ENCODE measurements at places on chromosomes 16 and 17. TPM values are rescaled to one million over a fixed set of nuclear protein-coding genes. Genes with fewer than 3 reads are reported as not detected.

DNA sequence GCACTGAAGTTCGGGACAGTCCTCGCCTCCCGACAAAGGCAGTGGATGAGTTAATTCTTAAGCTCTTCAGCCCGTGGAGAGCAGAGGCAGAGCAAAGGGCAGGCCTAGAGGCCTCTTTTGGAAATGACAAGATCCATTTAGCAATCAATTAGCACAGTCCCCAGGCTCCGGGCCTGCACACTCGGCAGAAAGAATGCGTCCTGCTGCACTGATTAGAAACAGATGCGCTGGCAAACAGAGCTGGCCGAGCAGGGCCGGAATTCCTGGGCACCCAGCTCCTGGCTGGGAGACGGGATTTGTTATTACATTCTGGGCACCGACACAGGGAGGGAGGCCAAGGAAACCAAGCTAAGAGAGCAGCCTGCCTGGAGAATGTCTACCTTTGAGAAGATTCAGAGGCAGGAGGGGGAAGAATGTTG lies 162.9 kb downstream of the COPRS start:
- no peaks in the 10 kb centered on the region for H3K4me1 ChIP-seq
- no peaks in the 10 kb centered on the region for H3K36me3 ChIP-seq
- H3K27ac ChIP-seq, result no peak overlapping the region
- H3K27me3 ChIP-seq, result peaks cover 5% of the 10 kb centered on the region

DNA sequence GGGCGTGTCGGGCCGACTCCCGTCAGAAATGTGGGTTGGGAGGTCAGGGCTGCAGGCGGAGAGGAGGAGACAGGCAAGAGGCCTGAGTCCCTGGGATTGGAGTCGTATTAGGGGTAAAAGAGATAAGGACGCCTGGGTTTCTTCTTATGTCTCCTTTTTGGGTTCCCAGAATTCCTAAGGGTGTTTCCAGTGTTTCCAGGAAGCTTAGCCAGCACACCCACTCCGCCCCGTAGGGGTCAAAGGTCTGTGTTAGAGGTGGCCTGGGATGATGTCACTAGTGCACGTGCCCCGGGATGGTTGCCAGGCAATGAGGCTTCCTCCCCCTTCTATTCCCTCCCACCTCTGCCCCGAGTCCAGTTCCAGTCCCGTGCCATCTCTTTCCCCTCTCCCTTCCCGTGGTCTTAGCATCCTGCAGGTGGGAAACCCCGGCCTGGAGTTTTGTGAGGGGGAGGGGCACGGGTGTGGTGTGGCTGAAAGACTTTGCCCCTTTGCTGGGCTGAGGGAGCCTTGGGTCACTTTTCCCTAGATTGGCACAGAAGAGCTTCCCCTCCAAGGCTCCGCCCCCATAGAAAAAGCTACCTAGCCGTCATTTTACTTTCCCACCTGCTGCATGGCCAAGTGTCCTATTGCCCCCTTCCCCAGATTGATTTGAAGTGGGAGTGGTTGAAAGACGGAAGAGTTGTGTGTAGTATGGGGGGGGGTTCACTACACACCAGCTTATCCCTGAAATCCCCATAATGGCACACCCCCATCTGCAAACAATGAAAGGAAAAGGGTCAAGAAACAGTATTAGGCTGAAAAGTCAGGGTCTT lies 2.8 kb downstream of the KDM6B start:
- H3K4me3 ChIP-seq, result peak overlapping the region; percentile 83
- H3K36me3 ChIP-seq, result no peaks in the 10 kb centered on the region
- peak; percentile 54 for DNase-seq
- H3K27me3 ChIP-seq, result peaks cover 1% of the 10 kb centered on the region

- peaks cover 36% of the 10 kb centered on the region for H3K36me3 ChIP-seq
- peak; percentile 69 for DNase-seq
- H3K4me1 ChIP-seq, result no peaks in the 10 kb centered on the region
- no peak overlapping the region for H3K27ac ChIP-seq
- H3K4me3 ChIP-seq, result no peak overlapping the region
- H3K27me3 ChIP-seq, result no peaks in the 10 kb centered on the region
These were observed 818 bp upstream of the NRN1L start for GRCh38 chr16:67883872-67884261.

DNA sequence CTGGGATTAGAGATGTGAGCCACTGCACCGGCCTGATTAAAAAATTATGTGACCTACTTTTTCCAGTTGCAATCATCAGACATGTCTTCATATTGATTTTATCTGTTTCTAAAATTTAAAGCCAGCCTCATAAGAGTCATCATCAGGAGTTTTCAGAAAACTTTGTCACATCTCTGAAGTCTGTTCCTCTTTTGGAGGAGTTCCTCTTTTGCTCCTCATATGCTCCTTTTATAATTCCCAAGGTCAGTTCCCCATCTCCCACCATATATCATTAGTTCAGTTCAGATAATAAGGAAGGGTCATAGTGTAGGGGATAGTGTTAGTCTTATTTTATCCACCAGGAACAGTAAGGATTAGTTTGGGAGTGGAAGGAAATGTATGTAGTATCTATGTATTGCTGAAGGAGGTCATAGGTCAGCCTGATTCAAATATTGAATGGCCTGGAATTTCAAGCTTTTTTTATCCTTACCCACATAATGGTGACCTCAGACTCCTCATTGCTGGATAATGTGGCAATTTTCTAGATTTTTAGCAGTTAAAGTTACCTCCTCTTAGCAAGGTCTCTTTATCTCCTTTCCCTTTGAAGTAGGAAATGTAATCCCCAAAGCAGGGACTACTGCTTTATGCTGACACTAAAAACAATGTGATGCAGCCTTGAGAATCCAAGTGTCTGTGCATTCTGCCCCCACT lies 13.8 kb upstream of the DUSP14 start:
- H3K4me3 ChIP-seq, result no peak overlapping the region
- peaks cover 46% of the 10 kb centered on the region for H3K36me3 ChIP-seq
- no peaks in the 10 kb centered on the region for H3K27me3 ChIP-seq
- H3K4me1 ChIP-seq, result no peaks in the 10 kb centered on the region
- no peak overlapping the region for H3K27ac ChIP-seq

DNA sequence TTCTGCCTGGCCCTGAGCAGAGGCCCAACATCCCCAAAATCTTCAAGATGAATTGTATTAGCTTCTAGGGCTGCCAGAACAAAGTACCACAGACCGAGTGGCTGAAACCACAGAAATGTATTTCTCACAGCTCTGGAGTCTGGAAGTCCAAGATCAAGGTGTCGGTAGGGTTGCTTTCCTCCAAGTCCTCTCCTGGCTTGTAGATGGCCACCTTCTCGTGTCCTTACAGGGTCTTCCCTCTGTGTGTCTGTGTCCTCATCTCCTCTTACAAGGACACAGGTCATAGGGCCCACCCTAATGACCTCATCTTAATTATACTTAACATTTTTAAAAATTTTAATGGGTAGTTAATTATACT lies 215.7 kb downstream of the NTN1 start:
- H3K4me1 ChIP-seq, result peaks cover 17% of the 10 kb centered on the region
- H3K36me3 ChIP-seq, result no peaks in the 10 kb centered on the region
- no peaks in the 10 kb centered on the region for H3K27me3 ChIP-seq

ABCC12 gene
- total RNA-seq, result not detected

ALOX15B gene
- not detected for total RNA-seq

DNA sequence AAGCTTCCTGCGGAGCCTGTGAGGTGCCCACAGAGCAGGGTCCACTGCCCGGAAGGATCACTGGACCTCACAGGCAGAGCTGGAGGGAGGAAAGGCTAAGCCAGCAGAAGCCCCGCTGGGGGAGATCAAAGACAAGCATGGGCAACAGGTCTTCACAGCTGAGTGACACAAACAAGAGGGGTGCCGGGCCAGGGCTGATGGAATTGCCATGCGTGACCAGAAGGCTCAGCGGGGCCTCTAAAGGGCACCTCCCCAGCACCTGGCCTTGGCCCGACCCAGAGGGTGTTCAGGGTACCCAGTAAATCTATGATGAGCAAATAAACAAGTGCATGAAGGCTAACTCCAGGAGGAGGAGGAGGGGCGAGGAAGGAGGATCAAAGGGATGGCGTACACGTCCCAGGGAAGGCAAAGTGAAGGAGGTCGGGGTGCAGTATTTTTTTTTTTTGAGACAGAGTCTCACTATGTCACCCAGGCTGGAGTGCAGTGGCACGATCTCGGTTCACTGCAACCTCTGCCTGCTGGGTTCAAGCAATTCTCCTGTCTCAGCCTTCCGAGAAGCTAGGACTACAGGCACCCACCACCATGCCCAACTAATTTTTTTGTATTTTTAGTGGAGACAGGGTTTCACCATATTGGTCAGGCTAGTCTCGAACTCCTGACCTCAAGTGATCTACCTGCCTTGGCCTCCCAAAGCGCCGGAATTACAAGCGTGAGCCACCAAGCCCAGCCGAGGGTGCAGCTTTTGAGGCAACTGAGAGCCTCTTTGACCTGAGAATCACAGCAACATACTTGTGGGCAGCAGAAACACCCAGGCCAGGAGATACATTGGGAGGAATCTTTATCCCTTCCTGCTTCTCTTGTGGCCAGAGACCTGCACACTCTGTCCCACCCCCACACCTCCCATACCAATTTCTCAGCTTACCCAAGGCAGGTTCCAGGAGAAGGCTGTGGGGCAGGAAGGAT lies 16.1 kb upstream of the EXOC7 start:
- H3K4me1 ChIP-seq, result peaks cover 15% of the 10 kb centered on the region
- no peak for DNase-seq
- no peaks in the 10 kb centered on the region for H3K27me3 ChIP-seq
- H3K4me3 ChIP-seq, result no peak overlapping the region
- peak overlapping the region; percentile 25 for H3K27ac ChIP-seq
- H3K36me3 ChIP-seq, result no peaks in the 10 kb centered on the region

SECTM1 gene
- 16.4 TPM for total RNA-seq

- peaks cover 49% of the 10 kb centered on the region for H3K4me1 ChIP-seq
- no peak overlapping the region for H3K4me3 ChIP-seq
- peaks cover 22% of the 10 kb centered on the region for H3K36me3 ChIP-seq
- H3K27me3 ChIP-seq, result no peaks in the 10 kb centered on the region
- H3K27ac ChIP-seq, result no peak overlapping the region
- no peak for DNase-seq
These were observed 5.1 kb downstream of the MPG start for GRCh38 chr16:83060-83603.

DNA sequence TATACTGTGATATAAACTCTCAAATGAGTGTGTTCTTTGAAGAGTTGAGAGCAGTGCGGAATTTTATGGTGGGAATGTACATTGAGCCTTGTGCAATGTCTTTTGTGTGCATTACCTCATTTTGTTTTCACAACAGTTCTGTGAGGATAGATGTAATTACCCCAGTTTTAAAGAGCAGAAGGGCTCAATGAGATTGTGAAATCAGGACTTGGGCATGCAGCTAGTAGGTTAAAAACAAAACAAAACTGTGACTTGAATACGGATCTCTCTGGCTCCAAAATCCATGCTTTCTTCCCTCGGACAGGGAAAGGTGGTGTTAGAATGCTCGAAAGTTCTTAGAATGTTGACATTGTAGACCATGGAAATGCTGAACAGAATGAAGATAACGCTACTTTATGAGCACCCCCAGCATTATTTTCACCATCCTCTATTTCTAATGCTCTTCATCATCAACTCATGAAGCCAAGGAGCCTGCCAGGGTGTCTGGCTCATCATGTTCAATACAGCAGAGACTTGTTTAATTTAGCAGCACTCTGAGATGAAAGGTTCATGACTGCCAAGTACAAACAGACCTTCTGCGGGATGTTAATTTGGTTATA lies 17.1 kb downstream of the MRTFB start:
- no peaks in the 10 kb centered on the region for H3K27me3 ChIP-seq
- H3K4me3 ChIP-seq, result no peak overlapping the region
- H3K36me3 ChIP-seq, result peaks cover 6% of the 10 kb centered on the region

DNA sequence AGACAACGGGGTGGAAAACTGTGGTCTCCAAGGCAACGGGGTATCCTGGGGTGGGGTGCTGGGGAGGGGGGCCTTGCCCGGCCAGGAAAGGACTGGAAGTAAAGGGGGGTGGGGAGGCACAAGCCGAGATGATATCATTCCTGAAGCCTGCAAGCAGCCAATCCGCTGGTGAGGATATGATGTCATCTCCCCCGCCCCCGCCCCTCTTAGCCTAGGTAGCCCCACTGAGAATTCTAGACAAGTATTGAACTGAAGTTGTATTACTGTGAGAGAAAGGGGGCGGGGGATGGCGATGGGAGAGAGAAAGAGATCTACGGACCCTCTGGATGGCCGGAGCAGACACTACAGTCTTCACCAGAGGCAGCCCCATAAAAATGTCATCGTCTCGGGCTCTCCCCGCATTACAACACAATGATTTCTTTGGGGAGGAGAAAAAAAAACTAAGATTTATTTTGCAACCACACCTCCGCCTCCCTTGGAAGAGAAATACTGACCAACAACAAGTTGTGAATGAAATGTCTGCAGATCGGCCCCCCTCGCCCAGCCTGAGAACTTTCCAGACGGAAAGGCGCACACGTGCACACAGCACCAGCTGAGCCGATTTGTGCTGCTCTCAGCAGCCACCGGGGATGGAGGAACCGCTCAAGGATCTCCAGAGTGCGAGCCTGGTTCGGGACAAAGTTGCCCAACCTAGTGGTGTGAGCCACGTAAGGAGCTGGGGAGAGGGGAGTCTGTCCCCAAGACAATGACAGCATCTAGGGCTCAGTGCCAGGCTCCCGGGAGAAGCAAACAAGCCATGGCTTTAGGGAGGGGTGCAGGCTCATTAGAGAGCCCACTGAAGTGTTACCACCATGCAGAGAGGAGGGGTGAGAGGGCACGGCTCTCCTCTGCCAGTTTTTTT lies 222.1 kb downstream of the SOX9 start:
- no peaks in the 10 kb centered on the region for H3K27me3 ChIP-seq
- no peak overlapping the region for H3K27ac ChIP-seq
- no peaks in the 10 kb centered on the region for H3K36me3 ChIP-seq
- no peaks in the 10 kb centered on the region for H3K4me1 ChIP-seq
- DNase-seq, result no peak
- H3K4me3 ChIP-seq, result no peak overlapping the region

GRCh38 chr16:12176051-12176450 lies 199.5 kb downstream of the SNX29 start:
- no peaks in the 10 kb centered on the region for H3K36me3 ChIP-seq
- no peaks in the 10 kb centered on the region for H3K27me3 ChIP-seq
- no peak for DNase-seq

DNA sequence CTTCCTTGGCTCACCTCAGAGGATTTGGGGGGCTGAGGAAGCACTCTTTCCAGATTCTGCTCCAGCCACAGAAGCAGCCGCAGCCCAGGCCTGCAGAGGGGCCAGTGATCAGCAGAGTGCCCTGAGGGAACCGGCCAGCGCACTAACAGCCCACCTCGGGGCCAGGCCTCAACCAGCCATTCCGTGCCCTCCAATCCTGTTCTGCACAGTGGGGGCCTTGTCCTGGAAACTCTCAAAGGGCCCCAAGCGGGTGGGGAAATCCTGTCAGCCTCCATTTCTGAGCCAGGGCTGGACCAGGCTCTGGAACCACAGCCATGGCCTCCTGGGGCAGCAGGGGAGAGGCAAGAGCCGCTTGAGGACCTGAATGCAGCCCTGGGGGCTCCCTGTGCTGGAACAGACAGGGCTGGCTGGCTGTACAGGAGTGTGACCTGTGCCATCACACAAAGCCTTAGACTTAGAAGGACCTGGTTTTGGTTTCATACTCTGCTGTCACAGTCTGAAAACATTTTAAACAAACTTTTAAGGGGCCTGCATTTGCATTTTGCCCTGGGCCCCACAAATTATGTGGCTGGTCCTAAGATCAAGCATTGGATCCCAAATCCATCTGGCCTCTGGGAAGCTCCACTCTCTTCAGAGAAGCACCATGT lies 10.0 kb downstream of the CNGB1 start:
- DNase-seq, result no peak
- no peaks in the 10 kb centered on the region for H3K36me3 ChIP-seq
- no peak overlapping the region for H3K4me3 ChIP-seq
- no peak overlapping the region for H3K27ac ChIP-seq
- peaks cover 2% of the 10 kb centered on the region for H3K27me3 ChIP-seq
- H3K4me1 ChIP-seq, result no peaks in the 10 kb centered on the region

Data from activated CD4-positive, alpha-beta T cell treated with anti-CD3 and anti-CD28 coated beads, Interleukin-2, amount 10 ng/mL, durations not matched to agents 7 days and 5 days (primary cell).